Urinary bladder (tissue), 4 donors: ENCODE measurements at places on chromosomes 7 and 10. TPM values are rescaled to one million over a fixed set of nuclear protein-coding genes. Genes with fewer than 3 reads are reported as not detected.

Gene SRRM3
- total RNA-seq: 0.58 TPM

Gene NRCAM
- 9.7 TPM for total RNA-seq

Gene PPP3CB
- 93.4 TPM for total RNA-seq

Gene BTBD16
- 2.6 TPM for total RNA-seq

Gene TMEM184A
- total RNA-seq: 9.7 TPM

Gene NACAD
- 1.9 TPM for total RNA-seq

Gene PTPRZ1
- 13.9 TPM for total RNA-seq

Gene GPR15LG
- 16.6 TPM for total RNA-seq

Gene SPAG6
- total RNA-seq: 0.37 TPM

Gene MACC1
- total RNA-seq: 7.1 TPM

Gene HTRA1
- total RNA-seq: 83.9 TPM

Gene MSMB
- not detected for total RNA-seq

Gene FFAR4
- total RNA-seq: 0.16 TPM

Gene CRPPA
- 15.4 TPM for total RNA-seq

Gene CFAP58
- total RNA-seq: 0.69 TPM

Gene CCDC201
- total RNA-seq: not detected

Gene C10orf105
- total RNA-seq: 0.26 TPM

Gene DMBT1
- total RNA-seq: 0.48 TPM

Gene SEC24C
- 37.2 TPM for total RNA-seq
